ENCODE measurements at places on chromosomes 2 and 18.
A peak's percentile ranks its signal among the peaks of the same experiment; 100 is the strongest.

- DNase-seq: no peak
Observed at GRCh38 chr2:12612168-12612567, 104.6 kb upstream of the TRIB2 start.

DNA sequence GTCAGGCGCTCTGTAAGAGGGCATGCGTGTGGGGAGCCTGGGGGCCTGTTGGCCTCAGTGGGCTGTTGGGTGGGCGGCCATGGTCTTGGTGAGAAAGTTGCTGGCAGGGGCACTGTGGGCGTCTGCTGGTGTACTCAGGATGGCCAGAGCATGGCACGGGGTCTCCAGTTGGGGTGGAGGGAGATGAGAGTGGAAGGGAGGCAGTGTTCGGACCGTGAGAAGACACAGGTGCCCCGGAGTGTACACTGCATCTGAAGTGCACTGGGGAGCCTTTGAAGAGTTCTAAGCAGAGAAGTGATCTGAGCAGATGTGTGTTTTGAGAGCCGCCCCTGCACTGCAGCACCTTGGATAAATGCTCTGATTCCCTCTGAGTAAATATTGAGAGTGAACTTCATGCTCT, 150.8 kb downstream of the LDLRAD4 start:
- no peak for DNase-seq

- no peak for DNase-seq
Observed at GRCh38 chr2:12416600-12416999, 300.1 kb upstream of the TRIB2 start.

DNA sequence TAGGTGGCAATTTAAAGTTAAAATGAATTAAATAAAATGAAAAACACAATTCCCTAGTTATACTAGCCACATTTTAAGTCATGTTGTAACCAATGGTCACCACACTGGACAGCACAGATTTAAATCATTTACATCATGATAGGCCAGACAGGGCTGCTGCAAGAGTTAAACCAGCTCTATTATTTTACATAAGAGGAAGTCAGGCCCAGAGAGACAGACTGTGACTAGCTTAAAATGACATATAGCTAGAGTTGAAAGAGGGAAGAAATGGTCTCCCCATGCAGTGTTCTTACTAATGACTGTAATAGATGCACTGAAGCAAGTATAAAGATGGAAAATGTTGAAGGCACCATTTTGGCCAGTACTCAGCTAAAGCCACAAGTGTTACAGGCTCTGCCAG, 69.6 kb downstream of the SLC66A3 start:
- DNase-seq: no peak

DNA sequence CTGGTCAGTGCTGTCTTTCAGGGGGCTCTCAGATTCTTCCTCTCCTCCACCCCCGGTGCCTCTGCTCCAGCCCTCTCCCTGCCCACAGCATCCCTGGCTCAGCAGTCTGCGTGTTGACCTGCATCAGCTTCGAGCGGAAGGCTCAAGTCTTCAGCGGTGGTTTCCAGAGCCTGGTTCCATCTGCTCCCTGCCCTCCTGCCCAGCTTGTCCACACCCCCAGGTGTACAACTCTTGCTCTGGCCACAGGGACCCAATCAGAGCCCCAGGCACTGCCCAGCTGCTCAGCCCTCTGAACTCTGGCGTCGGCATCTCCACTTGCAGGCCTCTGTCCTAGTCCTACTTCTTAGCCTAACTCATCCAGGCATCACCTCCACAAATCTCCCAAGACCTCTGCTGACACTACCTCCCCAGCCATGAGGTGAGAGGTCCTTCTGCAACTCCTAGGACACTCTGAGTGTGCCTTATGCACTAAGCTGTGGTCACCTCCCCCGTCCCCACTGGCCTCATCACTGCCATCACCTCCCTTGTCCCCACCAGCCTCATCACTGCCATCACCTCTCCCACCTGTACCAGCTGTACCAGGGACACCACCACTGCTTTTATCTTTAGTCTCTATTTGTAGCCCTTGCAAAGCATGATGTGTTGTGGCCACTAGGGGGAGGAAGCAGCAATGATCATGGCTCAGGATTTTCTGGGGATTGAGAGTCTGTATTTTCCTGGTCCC, 60.9 kb downstream of the EDAR start:
- peak; percentile 11 for DNase-seq

All from GM04503 (cell line).